SW480 (cell line): ENCODE measurements at places on chromosomes 12 and 14.

DNA sequence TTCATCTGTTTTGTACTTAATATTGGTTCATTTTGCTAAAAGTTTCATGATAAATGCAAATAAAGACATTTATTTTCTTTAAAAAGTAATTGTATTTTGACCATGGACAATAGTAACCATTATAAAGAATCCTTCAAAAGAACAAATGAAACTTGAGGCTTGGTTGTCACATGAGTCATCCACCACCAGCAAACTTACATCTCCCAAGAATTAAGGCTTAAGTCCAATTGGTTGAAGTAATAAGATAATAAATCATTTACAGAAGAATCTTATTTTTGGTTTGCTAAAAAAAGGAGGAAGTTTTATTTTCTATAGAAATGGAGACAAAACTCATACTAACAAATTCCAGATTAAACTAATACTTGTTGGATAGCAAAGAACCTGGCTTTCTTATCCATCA is 84.8 kb upstream of the KITLG start:
- no peak for DNase-seq

DNA sequence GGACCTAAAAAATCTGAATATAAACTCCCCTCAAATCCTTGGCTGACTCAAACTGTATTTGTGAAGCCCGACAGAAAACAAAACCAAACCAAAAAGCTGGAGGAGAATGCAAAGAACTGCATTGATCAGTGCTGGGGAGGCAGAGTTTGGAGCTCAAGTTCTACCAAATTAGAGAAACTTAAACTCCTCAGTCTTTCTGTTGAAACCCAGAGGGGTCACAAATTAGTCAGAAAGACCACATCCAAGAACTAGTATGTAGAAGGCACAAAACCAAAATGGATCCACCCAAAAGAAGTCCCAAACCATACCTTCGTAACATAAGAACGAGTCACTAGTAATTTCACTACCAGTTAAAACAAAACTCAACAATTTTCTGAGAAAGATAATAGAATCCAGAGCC is 15.3 kb upstream of the PRKAB1 start:
- no peak for DNase-seq

- no peak for DNase-seq
These were observed 205.1 kb upstream of the FSCB start for GRCh38 chr14:44712024-44712815.

DNA sequence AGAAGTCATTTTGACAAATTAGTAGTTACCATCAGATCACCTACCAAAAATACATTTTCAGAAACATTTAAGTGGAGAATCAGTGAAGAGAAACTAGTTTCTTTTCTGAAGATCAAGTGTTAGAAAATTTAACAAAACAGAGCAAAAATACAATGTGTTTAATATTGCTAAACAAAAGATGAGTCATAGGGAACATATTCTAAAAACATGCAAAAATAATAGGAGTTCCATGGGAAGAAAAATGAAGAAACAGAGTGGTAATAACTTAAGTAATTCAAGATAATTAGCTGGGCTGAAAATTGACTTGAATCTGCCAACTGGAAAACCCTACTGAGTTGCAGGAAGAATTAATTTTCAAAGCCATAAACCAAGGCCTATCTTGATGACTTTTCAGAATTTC is 111.5 kb upstream of the KITLG start:
- no peak for DNase-seq

- no peak for DNase-seq
These were observed 3.7 kb downstream of the RNF10 start for GRCh38 chr12:120537856-120538220.

DNA sequence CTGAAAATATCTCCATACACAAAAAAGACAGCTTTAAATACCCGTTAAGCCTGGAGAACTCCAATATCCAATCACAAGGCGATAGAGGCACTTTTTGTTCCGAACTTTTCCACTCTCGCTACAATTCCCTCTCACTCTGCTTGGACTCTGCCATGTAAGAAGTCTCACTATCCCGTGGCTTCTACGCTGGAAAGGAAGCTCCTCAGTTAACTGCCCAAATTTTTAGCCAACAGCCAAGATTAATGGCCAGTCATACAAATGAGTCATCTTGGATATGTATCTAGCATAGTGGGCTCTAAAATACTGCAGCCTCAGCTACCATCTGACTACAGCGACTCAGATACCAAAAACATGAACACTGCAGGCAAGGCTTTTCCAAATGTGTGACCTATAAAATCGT is 45.5 kb upstream of the RERGL start:
- no peak for DNase-seq

- DNase-seq, result peak; percentile 21
These were observed 32.6 kb downstream of the PAPLN start for GRCh38 chr14:73269729-73270531.

- no peak for DNase-seq
These were observed 114.4 kb downstream of the VRK1 start for GRCh38 chr14:96911499-96912149.

- no peak for DNase-seq
These were observed 63.7 kb upstream of the RTL1 start for GRCh38 chr14:100967178-100967577.

DNA sequence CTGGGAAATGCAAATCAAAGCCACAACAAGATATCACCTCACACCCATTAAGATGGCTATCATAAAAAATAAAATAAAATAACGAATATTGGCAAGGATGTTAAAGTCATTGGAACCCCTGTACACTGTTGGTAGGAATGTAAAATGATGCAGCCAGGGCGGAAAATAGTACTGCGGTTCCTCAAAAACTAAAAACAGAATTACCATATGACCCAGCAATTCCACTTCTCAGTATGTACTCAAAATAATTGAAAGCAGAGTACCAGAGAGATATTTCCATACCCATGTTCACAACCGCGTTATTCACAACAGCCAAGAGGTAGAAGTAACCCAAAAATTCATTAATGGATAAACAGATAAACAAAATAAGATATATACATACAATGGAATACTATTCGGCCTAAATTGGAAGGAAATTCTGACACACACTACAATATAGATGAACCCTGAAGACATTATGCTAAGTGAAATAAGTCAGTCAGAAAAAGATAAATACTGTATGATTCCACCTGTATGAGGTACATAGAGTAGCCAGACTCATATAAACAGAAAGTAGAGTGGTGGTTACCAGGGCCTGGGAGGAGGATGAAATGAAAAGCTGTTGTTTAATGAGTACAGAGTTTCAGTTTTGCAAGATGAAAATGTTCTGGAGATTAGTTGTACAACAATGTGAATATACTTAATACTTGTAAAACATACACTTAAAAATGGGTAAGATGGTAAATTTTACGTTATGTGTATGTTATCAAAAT is 84.6 kb downstream of the TXNDC16 start:
- no peak for DNase-seq

DNA sequence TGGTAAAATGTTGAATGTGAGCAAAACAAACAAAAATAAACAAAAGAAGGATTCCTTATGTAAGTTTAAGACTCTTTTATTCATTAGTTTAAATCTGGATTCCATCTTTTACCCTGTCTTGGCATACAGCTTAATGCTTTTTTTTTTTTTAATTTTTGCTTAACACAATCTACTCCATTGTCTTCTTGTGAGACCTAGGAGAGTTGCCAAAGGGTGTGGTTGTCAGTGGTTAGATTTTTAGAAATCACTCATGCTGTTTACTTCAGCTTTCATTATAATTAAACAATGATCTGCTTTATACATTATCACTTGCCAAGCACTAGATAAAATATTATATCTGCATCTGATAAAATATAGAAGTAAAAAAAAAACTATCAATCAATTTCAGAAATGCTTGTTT is 77.7 kb upstream of the KITLG start:
- DNase-seq, result peak; percentile 49

GRCh38 chr12:30598889-30599288 is 96.8 kb downstream of the IPO8 start:
- no peak for DNase-seq

GRCh38 chr14:103284574-103285467 is 49.2 kb upstream of the EIF5 start:
- DNase-seq, result no peak

DNA sequence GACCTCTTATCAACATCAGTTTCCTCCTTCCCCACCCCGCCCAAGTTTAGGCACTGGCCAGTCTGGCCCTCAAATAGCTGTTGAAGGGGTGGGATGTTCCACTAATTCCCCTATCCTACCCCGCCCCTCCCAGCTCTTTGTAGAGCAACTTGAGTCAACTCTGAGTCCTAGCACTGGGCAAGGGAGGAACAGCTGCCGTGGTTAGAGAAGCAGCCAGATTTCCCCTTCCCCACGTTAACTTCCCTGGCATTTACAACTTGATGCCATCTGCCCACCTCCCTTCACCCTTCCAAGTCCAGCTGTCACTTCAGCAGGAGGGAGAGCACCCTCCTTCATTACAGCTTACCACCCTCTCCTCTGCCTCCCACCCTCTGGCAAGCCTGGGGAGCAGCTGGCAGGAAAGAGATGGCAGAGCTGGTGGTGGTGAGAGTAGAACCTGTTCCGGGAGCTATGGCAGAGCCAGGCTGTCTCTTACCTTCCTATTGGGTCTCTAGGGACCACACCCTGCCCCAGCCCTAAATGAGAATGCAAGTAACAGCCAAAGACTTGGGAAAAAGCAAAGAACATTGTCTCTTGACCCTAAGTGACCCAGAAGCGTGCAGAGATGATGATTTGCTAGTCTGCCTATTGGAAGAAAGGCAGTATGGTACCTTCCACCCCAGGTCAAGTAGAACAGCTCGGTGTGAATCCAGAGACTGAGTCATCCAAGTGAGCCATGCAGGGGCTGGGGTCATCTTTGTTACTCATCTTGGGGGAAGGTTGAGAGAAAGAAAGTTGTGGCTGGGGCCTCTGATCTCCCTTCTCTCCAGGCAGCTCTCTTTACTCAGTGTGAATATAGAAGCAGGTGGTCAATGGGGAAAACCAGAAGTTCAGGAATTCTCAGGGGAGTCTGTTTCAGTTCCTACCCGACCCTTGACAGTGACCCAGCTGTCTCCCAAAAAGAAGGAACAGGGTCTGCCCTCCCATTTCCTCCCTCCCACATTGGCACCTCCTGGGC is 1.5 kb downstream of the BLOC1S1 start:
- DNase-seq, result peak; percentile 72

DNA sequence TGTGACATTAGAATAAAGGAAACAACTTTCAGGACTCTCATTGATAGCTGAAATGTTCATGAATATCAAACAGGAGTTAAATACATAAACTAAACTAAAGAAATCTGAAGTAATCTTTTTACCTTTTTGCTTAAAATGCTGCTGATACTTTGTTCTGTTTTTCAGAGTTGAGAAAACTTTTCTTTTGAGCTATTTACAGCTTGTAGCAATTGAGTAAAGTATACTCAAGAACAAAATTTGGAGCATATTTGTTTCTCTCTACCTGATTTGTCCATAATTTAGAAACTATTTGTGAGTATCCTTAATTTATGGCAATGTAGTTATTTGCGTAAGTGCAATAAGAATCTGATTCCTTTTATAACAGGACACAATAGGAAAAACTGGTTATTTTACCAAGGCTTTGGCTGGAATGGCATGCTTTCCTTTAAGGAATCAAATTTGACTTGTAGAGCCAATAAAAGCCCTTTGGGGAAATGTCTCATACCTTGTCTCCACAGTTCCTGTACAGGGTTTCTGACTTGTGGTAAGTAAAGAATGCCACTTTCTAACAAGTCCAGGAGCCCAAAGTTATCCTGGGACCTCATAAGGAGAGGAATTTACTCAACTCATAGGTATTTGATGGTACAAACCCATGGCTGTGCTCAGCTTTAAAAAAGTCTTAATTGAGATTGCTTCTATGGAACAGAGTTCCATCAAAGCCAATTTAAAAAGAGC is 195.7 kb downstream of the TMEM117 start:
- no peak for DNase-seq

DNA sequence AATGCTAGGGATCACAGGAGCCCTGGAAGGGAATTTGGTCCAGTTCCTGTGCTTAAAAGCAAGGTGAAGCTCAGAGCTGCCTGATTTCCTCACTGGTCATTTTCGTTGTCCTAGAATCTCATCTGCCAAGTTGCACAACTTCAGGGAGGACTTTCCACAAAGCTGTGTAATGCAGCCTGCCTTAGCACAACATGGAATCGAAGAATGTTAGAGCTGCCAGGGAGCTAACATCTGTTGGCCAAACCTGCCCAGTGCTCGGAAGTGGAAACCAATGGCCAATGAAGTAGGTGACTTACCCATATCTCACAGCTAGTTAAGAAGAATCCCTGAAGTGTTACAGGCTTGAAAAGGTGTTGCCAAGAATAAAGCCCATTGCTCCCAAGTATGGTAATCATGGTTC is 79.9 kb upstream of the SSTR1 start:
- DNase-seq, result no peak

DNA sequence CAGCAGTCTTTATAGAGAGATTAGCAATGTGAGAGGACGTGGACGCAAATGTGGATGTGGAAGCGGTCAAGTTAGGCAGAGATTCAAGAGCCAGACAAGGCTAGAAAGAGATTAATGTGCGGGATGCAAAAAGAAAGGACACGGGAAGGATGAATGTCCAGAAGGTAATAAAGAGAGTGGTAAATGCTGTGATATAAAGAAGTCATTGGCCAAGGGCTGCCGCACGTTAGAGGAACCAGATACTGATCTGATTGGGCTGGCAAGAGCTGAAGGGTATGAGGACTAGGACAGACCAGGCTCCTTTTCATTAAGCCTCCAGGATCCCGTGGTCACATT is 59.5 kb downstream of the DHRS2 start:
- DNase-seq, result no peak

- no peak for DNase-seq
These were observed 3.3 kb downstream of the RAD52 start for GRCh38 chr12:946212-946611.

DNA sequence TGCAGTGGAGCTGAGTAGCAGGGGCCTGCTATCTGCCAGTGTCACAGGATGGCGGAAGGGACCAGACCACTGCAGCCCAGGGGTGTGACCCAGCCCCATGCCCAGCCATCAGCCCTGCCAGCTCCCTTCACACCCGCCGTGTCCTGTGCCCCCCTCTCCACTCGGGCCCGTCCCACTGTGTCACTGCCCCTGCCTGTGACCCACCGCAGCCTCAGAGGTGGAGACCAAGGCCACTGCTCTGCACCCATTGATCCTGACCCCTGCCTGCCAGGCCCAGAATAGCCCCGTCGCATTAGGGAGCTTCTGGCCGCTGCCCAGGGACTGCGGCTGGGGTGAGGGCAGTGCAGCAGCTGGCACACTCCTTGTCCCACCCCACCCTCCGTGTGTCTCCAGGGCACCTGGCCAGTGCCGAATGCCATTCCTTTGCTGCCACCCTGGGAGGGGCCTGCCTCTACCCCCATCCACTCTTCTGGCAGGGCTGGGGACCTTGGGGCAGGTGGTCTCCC is 2.1 kb upstream of the CRIP2 start:
- no peak for DNase-seq
